ENCODE measurements at places on chromosomes 6 and 20.

DNA sequence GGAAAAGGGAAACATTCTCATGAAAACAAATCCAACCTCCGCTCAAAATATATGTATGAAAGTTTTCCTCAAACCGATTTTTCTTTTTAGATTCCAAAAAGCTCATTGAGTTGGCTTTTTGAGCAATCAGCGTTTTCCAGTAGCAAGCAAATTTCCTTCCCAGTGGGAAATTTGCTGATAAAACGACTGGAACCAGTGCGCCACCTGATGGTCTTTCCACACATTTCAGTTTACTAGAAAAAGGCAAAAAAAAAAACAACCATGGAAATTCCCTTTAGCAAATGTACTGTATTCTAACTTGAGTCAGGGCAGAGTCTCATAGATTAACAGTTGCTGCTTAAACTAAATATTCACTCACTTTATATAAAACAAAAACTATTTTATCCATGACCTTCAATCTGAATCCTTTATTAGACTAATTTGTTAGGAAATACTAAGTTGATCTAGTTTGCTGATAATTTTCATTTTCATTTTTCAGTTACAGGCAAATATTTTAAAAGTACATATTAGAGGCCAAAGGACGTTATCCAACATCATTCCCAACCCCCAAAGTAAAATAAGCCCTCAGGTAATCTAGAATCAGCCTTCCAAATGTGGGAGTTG, 271.5 kb downstream of the FOXA2 start:
- peak; percentile 36 for DNase-seq

- no peak for DNase-seq
Measured at GRCh38 chr20:64102647-64103354, 4.6 kb downstream of the NPBWR2 start.

GRCh38 chr6:111829998-111830397, 43.3 kb downstream of the FYN start:
- DNase-seq: no peak

DNA sequence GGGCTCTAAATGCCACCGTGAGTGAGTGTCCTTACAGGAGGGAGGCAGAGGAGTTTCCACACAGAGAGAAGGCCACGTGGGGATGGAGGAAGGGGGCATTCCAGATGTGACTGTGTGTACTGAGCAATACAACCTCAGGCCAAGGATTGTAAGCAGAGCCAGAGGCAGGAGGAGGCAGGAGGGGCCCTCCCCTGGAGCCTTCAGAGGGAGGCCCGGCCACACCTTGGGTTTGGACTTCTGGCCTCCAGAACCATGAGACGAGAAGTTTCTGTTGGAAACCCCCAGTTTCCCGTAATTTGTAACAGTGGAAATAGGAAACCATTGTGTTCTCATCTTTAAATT, 9.3 kb upstream of the KIF25 start:
- no peak for DNase-seq

DNA sequence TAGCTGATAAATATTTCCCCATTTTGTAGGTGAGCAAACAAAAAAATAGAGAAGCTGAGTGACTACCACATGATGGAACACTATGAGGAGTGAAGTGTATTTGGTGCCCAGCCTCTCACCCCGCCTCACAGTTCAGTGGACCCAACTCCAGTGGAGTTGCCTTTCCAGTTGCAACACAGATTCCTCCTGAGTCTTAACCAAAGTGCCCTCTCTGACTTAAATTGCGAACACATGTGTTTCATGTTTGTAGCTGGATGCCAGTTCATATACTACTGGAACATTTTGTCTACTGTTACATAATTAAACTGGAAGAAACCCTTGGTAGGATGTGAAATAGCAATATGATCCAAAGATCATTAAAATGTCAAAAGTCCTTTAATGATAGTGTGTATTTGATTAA, 448.9 kb downstream of the COL12A1 start:
- no peak for DNase-seq

GRCh38 chr20:16106191-16106849, 466.9 kb downstream of the KIF16B start:
- DNase-seq: peak; percentile 17

- no peak for DNase-seq
Measured at GRCh38 chr6:100695445-100695844, 185.7 kb downstream of the ASCC3 start.

DNA sequence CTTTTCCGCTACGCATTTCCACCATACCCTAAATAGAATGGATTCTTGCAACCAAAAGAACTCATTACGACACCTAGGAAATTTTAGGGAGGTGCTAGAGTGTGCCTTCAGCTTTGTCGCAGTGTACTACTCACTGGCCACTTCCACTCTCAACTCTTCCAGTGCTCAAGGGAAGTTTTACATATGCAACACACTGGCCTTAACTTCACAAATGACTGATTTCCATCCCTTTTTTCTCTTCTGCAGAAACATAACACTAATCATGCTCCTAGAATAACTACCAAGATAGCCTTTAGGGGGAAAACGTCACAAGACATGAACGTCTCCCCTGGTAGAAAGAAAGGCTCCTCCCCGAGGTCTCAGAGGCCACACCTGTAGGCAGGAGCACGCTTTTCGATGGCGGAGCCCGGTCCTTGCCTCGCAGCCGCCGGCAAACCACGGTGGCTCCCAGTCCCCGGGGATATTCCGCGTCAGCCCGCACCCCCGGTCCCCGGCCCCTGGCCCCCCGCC, 584 bp downstream of the LYRM4 start:
- DNase-seq: peak; percentile 45

DNA sequence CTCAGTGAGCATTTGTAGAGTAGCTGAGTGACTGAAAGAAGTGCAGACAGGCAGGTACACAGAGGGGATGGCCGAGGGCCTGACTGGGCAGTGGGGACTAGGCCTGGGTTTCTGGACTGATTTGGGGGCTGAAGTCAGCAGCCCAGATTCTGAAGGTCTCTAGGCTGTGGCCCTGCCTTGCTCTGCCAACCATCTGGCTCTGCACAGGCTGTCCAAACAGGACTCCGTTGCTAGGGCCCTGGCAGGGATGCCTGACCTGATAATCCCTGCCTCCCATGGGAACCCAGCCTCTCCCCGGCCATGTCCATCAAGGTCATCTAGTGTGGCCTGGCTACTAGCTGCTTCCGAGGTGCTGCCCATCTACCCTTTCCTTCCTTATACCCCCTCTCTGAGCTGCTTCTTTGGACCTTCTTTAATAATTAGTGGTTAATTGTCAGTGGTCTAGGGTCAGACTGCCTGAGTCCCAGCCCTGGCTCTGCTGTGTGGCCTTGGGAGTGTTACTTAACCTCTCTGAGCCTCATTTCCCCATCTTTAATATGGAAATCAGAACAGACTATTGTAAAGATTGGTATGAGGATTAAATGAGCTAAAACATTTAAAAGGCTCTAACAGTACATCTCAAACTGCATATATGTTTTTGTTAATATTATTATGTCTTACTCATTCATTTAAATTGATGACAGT, 137.9 kb downstream of the VEGFA start:
- no peak for DNase-seq

GRCh38 chr6:45488889-45489288, 111.2 kb upstream of the SUPT3H start:
- DNase-seq: no peak

DNA sequence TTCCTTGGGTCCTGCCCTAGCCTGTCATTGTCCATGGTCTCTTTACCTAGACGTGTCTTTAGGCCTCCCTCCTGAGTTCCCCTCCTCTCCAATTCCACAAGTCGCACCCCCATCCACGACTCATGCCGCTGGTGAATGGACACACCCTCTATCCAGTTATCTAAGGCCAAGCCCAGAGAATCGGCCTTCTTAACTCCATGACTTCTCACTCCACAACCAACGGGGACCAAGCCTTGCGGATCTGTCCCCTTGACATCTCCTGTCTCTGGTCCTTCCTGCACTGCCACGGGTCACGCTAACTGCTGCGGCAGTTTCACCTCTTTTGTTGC, 7.0 kb upstream of the RREB1 start:
- DNase-seq: no peak

DNA sequence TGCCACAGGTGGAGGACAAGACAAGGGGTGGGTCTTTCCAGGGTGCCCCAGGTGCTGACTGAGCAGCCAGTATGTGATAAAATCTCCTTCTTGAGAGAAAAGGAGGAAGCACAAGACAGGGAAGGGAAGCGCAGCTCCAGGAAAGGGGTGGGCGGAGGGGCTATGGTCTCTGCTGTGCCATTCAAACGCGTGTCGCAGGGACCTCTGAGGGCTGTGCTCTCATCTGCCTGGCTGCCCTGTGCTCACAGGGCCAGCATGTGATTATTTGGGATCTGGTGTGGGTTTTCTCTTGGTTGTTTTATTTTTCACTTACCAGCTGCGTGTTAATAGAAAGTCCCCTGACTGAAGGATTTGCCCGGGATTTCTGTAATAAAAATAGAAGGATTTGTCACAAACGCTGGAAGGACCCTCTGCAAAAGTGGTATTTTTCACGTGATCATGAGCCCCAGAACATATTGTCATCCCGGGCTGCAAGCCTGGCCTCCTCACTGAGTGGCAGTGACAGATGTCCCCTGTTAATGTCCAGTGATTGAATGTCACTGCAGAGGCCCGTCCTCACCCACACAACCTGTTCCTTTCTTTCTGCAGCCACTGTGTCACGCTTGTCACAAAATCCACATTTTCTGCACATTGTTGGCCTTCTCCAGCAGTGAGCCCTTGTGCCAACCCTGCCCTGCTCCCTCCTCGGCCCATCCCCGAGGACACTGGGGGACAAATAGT, 35.0 kb upstream of the VSX1 start:
- DNase-seq: no peak

GRCh38 chr6:15511248-15512125, 151.3 kb downstream of the DTNBP1 start:
- no peak for DNase-seq

DNA sequence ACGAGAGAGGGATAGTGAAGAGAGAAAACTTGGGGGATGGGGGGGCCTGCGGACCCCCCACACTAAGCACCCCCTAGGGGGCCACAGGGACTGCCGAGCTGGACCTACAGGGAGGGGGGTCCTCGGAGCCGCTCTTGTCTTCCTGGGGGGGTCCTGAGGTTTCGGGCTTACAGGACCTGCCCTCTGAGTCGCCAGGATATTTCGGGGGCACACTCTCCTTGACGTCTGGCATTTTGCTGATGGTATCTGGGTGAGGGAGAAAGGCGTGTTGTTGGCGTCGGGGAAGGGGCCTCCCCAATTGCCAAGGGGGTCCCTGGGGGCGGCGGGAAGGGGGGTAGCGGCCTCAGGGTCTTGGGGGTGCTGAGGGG, 516 bp downstream of the TCP11 start:
- no peak for DNase-seq

All from HT1080 (cell line).